HuH-7.5 (cell line): ENCODE measurements at places on chromosomes 4 and X.

GRCh38 chr4:2762048-2762447 is 5.9 kb upstream of the TNIP2 start:
- no peak for DNase-seq

DNA sequence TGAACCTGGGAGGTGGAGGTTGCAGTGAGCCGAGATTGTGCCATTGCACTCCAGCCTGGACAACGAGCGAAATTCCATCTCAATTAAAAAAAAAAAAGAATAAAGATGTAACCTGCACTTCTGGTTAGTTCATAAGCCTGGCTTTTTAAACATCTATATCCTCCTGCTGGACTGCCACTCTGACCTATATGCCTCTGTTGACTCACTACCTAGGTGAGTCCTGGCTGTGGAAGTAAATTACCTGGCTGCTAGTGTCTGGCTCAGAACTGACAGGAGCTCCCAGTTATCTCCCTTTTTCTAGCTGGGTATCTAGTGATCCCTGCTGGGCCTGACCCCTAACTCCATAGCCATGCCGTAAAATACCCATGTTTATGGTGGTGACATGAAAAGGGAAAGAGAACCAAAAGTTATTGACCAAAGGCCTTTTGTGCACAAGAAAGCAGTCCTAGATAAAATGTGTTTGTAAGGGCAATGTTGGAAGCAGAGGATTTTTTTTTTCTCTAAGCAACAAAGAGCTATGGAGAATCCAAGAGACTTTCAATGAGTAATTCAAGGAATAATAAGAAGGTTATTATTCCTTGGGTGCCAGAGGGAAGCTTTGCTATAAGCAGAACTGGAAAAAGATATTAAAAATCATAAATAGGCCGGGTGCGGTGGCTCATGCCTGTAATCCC is 10.4 kb upstream of the G3BP2 start:
- DNase-seq: no peak

GRCh38 chr4:145785391-145786008 is 105.6 kb downstream of the C4orf51 start:
- DNase-seq: no peak

DNA sequence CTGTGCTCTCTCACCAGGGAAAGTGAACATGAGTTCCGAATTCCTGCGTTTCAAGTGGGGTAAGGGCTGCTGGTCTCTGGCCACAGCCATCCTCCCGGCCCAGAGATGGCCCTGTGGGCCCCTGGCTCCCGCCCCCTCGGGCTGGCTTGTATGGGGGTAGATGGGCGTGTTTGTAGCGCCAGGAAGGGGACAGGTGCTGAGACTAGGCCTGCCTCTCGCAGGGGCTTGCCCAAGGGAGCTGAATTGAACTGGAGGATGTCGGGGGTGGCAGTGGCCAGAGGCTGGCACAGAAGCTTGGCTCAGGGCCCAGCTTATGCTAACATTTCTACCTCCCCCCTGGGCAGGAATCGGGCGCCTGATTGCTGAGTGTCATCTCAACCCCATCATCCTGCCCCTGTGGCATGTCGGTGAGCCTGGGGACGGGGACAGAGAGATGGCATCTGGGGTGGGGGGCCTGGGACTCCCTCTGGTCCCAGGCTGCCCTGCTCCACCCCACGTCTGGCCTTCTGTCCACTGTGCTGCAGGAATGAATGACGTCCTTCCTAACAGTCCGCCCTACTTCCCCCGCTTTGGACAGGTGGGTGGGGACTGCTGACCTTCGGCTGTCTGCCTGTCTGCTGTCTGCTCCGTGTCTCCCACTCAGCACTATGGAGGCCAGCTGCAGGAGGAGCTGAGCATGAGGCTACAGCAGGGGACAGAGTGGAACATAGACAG is 8.5 kb downstream of the TAFAZZIN start:
- no peak for DNase-seq

DNA sequence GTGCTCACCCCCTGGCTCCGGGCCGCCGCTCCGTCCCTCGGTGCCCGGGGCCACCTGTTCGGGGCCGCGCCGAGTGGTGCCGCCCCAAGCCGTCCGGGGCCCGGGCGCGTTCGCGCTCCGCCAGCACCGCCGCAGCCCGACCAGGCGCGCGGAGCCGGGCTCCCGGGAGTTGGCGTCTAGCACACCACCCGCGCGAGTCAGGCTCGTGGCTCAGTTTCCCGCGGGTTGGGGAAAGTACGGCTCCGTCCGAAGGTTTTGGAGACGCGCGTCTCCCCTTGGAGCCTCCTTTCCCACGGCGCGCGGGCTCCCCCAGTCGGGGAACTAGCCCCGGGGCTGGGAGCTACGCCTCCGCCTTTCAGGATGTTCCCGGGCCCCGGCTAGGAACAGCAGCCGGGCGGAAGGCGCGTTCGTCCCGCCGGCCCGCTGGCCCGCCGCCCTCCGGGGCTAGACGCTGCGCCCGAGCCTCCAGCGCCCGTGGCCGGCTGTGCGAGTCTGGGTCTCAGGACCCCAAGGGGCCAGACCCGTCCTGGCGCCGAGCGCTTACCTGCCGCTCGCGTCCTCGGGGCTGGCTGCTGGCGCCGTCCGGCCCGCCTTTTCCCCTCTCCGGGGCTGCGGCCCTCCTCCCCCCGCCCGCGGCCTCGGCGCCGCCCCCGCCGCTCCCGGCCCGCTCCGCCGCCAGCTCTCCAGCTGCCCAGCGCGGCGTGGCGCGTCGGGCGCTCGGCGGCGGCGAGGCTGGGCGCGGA is at the start of gene ADGRG2:
ADGRG2 (minus strand) TSS at position 571 of the 743 bp plus-strand sequence. CDS start 53,634 bp downstream, outside the sequence.
- peak; percentile 15 for DNase-seq
